ENCODE measurements at places on chromosomes 12 and 14. TPM values are rescaled to one million over a fixed set of nuclear protein-coding genes. Genes with fewer than 3 reads are reported as not detected.

- peaks cover 31% of the 10 kb centered on the region for H3K4me1 ChIP-seq
- H3K27me3 ChIP-seq = peaks cover 14% of the 10 kb centered on the region
- no peaks in the 10 kb centered on the region for H3K36me3 ChIP-seq
- peak overlapping the region; percentile 82 for H3K27ac ChIP-seq
- DNase-seq = peak; percentile 81
These were observed 58.6 kb downstream of the TBX3 start for GRCh38 chr12:114625294-114625851.

GRCh38 chr14:102554821-102555819 is 37.3 kb upstream of the RCOR1 start:
- H3K4me1 ChIP-seq = peaks cover 14% of the 10 kb centered on the region
- H3K4me3 ChIP-seq = peak overlapping the region; percentile 75
- no peaks in the 10 kb centered on the region for H3K36me3 ChIP-seq
- no peak for DNase-seq
- H3K27ac ChIP-seq = no peak overlapping the region
- H3K27me3 ChIP-seq = peaks cover 2% of the 10 kb centered on the region

GLT8D2 gene
- 43.6 TPM for total RNA-seq

GRCh38 chr12:129211862-129212630 is 358.8 kb downstream of the GLT1D1 start:
- DNase-seq = no peak
- H3K27me3 ChIP-seq = no peaks in the 10 kb centered on the region
- no peak overlapping the region for H3K4me3 ChIP-seq
- 0 out of 2 replicates have a peak, but pooled peaks cover 4% of the 10 kb centered on the region for H3K36me3 ChIP-seq

GRCh38 chr14:28294834-28295440 is 471.6 kb upstream of the FOXG1 start:
- H3K4me3 ChIP-seq = no peak overlapping the region
- no peak for DNase-seq
- H3K36me3 ChIP-seq = no peaks in the 10 kb centered on the region
- H3K27ac ChIP-seq = no peak overlapping the region

BBS10 gene
- 9.5 TPM for total RNA-seq

GRCh38 chr14:51566831-51567582 is 84.7 kb upstream of the FRMD6 start:
- H3K4me3 ChIP-seq = no peak overlapping the region
- H3K27me3 ChIP-seq = no peaks in the 10 kb centered on the region
- H3K27ac ChIP-seq = no peak overlapping the region
- DNase-seq = no peak

SPTLC2 gene
- 52.1 TPM for total RNA-seq

DNA sequence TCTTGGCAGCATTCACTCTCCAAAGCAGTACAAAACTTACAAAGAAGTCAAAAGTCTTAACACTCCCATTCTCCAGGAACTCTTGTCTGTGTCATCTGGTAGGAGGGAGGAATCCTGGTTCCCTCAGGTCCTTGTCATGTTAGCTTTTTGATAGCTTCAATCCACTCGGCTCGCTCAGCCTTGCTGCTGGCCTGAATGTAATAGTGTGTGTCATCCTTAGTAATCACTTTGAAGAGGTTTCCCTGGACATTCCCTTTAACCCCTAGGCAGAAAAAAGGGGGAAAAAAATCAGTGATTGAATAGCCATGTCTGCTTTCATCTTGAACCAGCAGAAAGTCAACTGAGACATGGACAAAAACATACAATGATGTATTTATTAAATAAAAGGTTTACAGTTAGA is 24.8 kb downstream of the PLEK2 start:
- peaks cover 27% of the 10 kb centered on the region for H3K4me1 ChIP-seq
- H3K4me3 ChIP-seq = no peak overlapping the region
- H3K27me3 ChIP-seq = peaks cover 3% of the 10 kb centered on the region

- H3K36me3 ChIP-seq = no peaks in the 10 kb centered on the region
- no peak overlapping the region for H3K27ac ChIP-seq
- peaks cover 2% of the 10 kb centered on the region for H3K27me3 ChIP-seq
- peaks cover 6% of the 10 kb centered on the region for H3K4me1 ChIP-seq
- DNase-seq = no peak
These were observed 24.0 kb upstream of the PKP2 start for GRCh38 chr12:32920506-32921085.

PIGH gene
- total RNA-seq = 7.4 TPM

- peaks cover 56% of the 10 kb centered on the region for H3K4me1 ChIP-seq
- no peaks in the 10 kb centered on the region for H3K27me3 ChIP-seq
- peak overlapping the region; percentile 81 for H3K27ac ChIP-seq
- DNase-seq = peak; percentile 42
- peak overlapping the region; percentile 44 for H3K4me3 ChIP-seq
These were observed 84.2 kb upstream of the TMEM263 start for GRCh38 chr12:106871477-106871876.

DNA sequence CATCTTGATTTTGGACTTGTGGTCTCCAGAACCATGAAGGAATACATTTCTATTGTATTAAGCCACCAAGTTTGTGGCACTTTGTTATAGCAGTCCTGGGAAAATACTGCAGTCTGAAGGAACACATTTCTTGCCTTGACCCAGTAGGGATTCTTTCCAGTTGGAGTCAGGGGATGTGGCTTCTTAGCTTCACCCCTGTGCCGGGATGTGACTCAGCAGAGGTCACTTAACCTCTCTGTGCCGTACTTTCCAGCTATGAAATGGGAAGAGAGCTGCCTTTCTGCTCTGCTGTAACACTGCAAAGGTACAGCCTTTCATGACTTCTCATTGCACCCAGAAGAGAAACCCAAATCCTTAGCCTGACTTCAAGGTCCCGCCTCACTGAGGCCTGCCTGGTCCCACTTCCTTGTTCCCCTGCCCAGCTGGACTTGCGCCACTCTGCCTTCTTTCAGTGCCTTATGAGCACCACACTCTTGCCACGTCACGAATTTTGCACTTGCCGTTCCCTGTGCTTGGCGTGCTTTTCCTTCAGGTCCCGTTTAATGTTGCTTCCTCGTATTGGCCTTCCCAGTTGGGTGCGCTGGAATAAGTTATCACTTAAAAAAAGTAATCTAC is 24.2 kb downstream of the CHST11 start:
- H3K27me3 ChIP-seq = no peaks in the 10 kb centered on the region
- peaks cover 45% of the 10 kb centered on the region for H3K4me1 ChIP-seq
- peak overlapping the region; percentile 10 for H3K4me3 ChIP-seq
- H3K36me3 ChIP-seq = peaks cover 10% of the 10 kb centered on the region

KCNK10 gene
- not detected for total RNA-seq

GALNT8 gene
- not detected for total RNA-seq

GRCh38 chr14:77045238-77046162 is 17.0 kb upstream of the IRF2BPL start:
- peak overlapping the region; percentile 49 for H3K4me3 ChIP-seq
- DNase-seq = no peak

RD3L gene
- not detected for total RNA-seq

TDRD9 gene
- total RNA-seq = not detected

POTEG gene
- not detected for total RNA-seq

KRT8 gene
- 49.3 TPM for total RNA-seq

DNA sequence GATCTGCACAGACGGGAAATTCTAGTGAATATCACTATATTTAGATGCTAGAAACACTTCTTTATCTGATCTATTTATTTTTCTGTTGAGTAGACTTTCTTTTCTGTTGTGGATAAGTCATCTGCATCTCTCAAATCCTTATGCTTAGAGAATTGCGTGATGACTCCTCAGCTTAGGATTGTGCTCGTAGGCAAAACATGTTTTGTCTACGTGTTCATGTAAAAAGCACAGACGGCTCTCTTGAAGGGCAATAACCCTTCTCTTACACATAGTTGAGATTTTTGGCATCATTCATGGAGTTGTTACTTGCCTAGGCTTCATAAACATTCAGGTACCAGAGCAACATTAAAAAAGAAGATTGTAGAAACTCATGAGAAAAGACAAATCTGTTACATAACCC is 18.6 kb downstream of the PPFIBP1 start:
- peaks cover 85% of the 10 kb centered on the region for H3K4me1 ChIP-seq
- no peaks in the 10 kb centered on the region for H3K27me3 ChIP-seq
- peak overlapping the region; percentile 61 for H3K4me3 ChIP-seq
- DNase-seq = peak; percentile 94

ERC1 gene
- 50.9 TPM for total RNA-seq

DNA sequence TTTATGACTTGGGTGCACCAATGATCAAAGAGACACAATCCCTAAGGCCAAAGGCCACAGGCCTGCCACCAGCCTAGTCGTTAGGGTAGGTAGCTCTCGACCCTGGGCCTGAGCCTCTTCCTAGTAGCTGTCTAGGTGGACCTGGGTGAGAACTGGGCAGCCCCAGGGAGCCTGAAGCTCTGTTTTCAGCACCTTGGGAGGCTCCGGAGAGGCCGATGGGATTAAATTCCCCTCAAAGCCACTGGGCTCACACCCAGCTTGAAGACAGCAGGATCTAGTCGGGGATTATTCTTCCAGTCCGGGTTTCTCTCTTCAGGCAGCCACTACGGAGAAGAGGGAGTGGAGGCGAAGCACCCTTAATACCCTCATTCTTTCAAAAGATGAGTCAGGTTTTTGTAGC is 79.8 kb downstream of the TMEM260 start:
- no peak overlapping the region for H3K27ac ChIP-seq
- H3K4me1 ChIP-seq = peaks cover 23% of the 10 kb centered on the region
- no peaks in the 10 kb centered on the region for H3K36me3 ChIP-seq
- no peak overlapping the region for H3K4me3 ChIP-seq
- H3K27me3 ChIP-seq = peaks cover 2% of the 10 kb centered on the region
- DNase-seq = no peak

DNA sequence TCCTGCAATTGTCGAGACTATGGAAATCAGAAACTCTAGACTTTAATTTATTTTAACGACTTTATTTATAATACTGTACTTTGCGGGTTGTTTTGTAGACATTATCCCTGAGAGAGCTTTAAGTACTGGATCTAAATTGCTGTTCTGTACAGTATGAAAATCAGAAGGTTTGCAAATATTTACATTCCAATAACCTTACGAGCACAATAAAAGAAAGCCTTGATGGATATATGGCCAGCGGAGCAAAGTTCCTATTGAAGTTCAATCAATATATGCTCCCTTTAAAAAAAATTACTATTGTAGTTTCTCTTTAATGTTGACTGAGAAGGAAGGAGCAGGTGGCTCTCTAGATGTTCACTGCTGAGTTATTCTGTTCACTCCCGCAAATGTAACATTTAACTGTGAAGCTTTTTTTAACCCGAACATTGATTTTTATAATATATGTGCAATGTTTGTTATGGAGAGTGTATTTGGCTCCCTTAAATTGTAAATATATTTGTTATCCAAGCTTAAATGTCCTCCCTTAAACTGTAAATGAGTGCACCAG is 235.3 kb downstream of the PLCZ1 start:
- no peaks in the 10 kb centered on the region for H3K4me1 ChIP-seq
- no peaks in the 10 kb centered on the region for H3K36me3 ChIP-seq
- DNase-seq = no peak
- peaks cover 3% of the 10 kb centered on the region for H3K27me3 ChIP-seq

- peak overlapping the region; percentile 69 for H3K4me3 ChIP-seq
- H3K27ac ChIP-seq = no peak overlapping the region
- peaks cover 6% of the 10 kb centered on the region for H3K4me1 ChIP-seq
- H3K27me3 ChIP-seq = no peaks in the 10 kb centered on the region
- no peak for DNase-seq
These were observed 45.5 kb upstream of the FAR2 start for GRCh38 chr12:29103539-29103974.

DNA sequence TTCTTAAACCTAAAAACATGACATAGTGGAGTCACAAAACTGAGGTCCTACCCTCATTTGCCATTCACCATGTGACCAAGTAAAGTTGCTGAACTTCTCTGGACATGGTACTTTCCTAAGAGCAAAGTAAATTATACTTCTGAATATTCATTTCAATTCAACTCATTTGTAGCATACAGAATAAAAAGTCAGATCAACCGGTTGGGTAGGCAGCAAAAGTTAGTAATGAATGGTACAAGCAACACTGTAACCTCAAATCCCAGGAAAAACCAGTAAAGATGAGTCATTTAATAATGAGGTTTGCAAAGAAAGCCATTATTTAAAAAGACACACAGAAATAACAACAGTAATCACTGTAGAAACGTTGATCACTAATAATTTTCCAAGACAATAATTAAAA is 8.7 kb downstream of the POLE2 start:
- DNase-seq = peak; percentile 38
- no peaks in the 10 kb centered on the region for H3K27me3 ChIP-seq
- H3K27ac ChIP-seq = peak overlapping the region; percentile 53
- H3K4me3 ChIP-seq = no peak overlapping the region

- no peak overlapping the region for H3K4me3 ChIP-seq
- no peaks in the 10 kb centered on the region for H3K36me3 ChIP-seq
- DNase-seq = no peak
- H3K27ac ChIP-seq = no peak overlapping the region
- H3K27me3 ChIP-seq = no peaks in the 10 kb centered on the region
These were observed 198.9 kb upstream of the MDGA2 start for GRCh38 chr14:47874350-47874749.

LMNTD1 gene
- 0.69 TPM for total RNA-seq

CYP27B1 gene
- 1.6 TPM for total RNA-seq

CFAP251 gene
- total RNA-seq = 3.4 TPM

GRCh38 chr12:91781114-91781513 is 364.5 kb downstream of the BTG1 start:
- peaks cover 21% of the 10 kb centered on the region for H3K4me1 ChIP-seq
- peak; percentile 23 for DNase-seq
- no peak overlapping the region for H3K4me3 ChIP-seq
- H3K27me3 ChIP-seq = peaks cover 14% of the 10 kb centered on the region
- no peak overlapping the region for H3K27ac ChIP-seq

DNA sequence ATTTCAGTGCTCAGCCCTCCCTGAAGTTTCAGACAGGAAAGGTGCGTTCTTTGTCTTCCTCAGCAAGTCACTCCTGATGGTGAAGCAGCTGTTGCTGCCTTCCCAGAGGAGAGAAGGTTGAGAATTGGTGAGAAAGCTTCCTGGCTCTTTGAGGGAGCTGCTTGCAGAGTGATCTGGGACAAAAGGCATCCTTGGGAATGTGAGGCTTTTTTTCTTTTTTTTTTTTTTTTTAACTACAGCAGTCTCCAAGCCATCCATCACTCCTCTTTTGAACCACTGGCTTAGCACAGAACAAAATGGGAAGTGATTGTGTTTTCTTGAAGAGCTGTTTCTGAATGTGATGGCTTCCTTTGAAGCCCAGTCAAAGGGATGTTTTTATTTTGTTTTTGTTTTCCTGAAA is 120.4 kb upstream of the LRIG3 start:
- peak overlapping the region; percentile 91 for H3K27ac ChIP-seq
- no peaks in the 10 kb centered on the region for H3K36me3 ChIP-seq
- H3K4me1 ChIP-seq = peaks cover 53% of the 10 kb centered on the region
- peak overlapping the region; percentile 81 for H3K4me3 ChIP-seq

- H3K4me3 ChIP-seq = no peak overlapping the region
- DNase-seq = no peak
- no peaks in the 10 kb centered on the region for H3K36me3 ChIP-seq
- H3K27ac ChIP-seq = no peak overlapping the region
These were observed 107.6 kb downstream of the C12orf50 start for GRCh38 chr12:87921621-87922020.

Measured in HFFc6 (cell line).